ENCODE measurements at places on chromosomes 6 and 20.

- DNase-seq, result no peak
Observed at GRCh38 chr20:52619671-52620070, 352.5 kb upstream of the TSHZ2 start.

- DNase-seq, result no peak
Observed at GRCh38 chr20:31452575-31452974, 12.1 kb downstream of the DEFB123 start.

DNA sequence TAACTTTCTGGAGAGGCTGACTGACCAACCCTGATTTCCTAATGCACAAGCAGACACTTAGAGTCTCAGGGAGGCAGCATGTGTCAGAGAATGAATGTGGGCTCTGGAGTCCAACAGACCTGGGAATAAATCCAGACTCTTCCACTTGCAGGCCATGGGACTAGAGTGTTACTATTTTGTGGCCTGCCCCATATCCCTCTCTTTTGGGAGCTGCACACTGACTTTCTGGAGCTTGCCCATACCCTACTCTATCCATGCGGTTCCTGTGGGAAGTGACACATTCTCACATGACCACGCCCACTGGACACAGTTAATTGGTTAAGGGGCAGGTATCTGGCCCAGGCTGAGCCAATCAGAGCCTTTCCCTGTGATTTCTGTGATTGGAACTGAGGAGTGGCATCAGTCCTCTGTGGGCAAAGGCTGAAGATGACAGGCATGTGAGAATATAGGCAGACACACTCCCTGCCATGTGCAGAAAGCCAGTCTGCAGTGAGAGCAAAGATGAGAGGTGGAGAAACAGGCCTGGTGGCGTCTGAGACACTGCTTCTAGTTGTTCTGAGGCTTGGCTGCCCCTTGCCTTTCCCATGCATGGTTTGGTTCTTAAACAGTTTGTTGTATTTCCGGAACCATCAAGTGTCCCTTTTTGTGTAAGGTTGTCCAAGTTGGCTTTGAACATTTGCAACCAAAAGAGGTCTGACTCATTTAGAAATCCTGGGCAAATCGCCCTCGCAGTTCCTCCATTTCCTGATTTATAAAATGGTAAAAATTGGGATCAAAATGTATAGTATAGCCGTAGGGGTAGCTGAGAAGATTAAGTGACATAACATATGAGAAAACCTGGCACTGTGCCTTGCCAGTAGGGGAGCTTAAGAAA is 125.6 kb downstream of the CDC5L start:
- DNase-seq, result no peak

DNA sequence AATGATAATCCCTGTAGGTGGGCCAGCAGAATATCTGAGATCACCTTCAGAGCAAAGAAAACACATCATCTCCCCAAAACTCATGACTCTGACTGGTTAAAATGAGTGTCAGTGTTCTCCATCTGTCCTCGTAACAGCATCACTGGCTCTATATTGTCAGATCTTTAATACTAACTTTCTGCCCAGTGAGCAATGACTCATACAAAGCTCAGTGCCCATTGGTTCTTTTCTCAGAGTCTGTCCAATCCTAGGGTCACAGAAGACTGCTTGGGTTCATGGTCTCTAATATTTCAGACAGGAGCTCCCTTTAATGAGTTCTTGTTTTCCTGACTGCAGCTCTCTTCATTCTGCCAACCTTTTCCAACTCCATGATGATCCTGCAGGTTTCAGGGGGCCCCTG is 36.4 kb downstream of the HLA-DPB1 start:
- DNase-seq, result no peak

DNA sequence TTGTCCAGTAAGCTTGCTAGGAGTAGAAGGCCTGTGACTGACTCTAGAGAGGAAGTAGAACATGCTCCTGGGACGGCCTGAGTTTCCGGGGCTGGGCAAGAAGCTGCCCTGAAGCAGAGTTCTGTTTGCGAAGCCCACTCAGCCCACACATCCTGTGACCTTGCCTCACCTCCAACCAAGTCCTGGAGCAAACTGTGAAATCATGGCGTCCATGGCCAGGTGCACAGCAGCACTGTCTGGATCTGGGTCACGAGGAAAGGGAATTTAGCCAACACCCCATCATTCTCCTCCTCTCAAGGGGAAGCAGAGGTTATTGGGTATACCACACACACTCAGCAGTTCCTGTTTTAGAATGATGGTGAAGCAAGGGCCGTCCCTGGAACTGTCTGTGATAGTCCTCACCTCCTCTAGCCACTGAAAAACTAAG is 87.5 kb downstream of the CRYBG1 start:
- no peak for DNase-seq

GRCh38 chr6:13846841-13847240 is 32.5 kb upstream of the MCUR1 start:
- DNase-seq, result no peak

DNA sequence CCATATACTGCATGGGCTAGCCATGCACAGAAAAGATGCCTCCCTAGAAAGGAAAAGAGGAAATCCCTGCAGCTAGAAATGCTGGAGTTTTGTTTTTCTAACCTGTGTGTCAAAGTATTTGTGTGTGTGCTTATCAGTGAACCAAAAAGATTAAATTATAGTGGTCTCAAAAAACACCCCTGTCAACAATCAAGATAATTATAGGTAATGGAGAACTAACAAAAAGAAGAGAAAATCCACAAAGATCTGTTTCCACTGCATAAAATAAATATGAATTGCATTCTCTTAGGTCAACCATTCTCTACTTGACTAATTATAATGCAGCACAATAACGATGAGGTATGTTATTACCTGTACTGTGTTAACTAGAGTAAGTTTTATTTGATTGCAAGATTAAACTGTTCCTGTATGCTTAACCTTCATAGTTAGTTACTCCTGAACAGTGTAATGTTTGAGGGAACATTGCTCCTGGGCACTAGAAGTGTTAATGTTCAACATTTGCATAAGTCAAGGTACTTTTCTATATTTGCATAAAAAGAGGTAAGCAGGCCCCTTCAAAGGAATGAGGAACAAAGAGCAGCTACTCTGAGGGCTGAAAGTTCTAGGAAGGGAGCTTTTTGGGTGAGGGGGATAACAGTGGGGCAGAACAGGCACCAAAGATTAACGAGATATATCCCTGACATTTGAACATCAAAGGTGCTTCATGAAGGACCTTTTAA is 212.1 kb downstream of the BTBD9 start:
- no peak for DNase-seq

DNA sequence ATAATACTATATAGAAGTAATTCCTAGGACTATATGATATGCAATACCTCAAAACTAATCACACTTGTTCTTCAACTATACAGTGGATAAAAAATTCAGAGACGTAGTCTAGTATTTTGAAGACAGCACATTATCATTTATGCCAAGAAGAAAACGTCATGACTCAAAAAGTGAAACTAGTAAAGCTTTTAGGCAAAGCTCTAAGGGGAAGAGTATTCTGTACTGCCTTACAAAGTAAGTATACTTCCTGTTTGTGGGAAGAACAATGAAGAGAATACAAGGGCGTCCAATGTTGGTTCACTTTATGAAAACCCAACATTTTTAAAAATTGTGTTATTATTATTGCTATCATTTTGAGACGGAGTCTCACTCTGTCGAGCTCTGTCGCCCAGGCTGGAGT is 27.9 kb downstream of the LOC128125822 start:
- DNase-seq, result no peak

DNA sequence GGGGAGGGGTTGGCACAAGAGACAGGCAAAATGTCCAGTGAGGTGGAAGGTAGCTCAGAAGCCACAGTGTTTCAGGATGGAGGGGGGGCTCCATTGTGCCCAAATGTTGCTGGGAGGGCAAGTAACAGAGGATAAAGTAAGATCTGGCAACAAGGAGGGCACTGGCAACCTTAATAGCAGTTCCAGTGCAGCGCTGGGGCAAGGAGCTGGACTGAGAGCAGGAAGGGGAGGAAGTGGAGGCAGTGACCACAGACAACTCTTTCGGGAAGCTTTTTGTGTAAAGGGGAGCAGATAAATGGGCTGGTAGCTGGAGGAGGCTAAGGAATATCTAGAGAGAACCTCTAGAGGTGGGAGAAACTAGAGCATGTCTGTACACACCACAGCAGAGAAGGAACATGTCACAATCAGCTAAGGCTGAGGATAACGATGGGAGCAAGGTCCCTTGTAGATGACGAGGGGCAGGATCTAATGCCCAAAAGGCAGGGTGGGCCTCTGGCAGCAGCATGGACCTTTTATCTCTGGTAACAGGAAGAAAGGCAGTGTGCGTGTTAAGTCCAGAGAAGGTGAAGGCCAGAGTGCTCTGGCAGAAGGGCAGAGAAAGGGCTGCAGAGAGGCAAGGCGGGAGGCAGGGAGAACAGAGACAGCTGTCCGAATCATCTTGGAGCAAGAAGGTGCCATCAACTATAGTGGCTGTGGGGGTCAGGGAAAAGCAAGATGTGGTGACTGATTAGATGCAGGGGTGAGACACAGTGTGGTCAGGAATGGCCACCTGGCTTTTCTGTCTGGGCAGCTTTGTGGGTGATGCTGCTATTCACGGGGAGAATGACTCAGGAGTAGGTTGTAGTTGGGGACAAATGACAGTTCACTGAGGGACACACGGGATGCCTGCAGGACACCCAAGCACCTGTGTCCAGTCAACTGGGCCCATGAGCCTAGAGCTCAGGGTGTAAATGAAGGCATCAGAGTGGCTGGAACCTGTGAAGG is 17.4 kb downstream of the TMEM242 start:
- DNase-seq, result no peak

GRCh38 chr6:4848382-4849068 is 72.3 kb downstream of the CDYL start:
- DNase-seq, result no peak

DNA sequence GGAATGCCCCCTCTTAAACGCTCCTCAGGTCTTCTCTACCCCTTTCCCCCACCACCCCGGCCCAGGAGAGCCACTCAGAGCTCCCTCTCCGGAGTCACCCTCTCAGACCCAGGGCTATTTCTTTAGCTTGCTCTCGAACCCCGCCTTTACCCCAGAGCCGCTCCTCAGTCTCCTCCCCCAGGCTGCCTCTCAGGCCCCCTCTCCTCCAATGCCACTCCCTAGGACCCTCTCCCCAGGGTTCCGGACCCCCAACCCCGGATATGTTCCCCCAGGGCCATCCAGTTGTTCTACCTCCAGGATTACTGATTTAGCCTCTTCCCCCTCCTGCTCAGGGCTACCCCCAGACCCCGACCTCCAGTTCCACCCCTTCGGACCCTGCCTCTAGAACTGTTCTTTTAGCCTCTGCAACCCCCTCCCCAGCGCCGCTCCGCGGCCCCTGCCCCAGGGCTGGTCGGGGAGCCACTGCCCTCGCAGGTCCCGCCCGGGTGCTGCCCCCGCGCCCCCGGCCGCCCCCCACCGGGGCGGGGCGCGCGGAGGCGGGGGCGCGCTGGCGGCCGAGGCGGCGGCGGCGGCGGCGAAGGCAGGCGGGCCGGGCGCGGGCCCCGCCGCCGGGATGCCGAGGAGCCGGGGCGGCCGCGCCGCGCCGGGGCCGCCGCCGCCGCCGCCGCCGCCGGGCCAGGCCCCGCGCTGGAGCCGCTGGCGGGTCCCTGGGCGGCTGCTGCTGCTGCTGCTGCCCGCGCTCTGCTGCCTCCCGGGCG is at the start of gene MMP24:
Gene MMP24 (plus strand): TSS at position 565 of the 758 bp plus-strand sequence. CDS start 49 bp downstream, at position 614.
- no peak for DNase-seq
